Esophagus mucosa (tissue), 1 donor: ENCODE measurements at places on chromosomes 11 and 22. TPM values are rescaled to one million over a fixed set of nuclear protein-coding genes. Genes with fewer than 3 reads are reported as not detected.

Gene OR8D1
- not detected for total RNA-seq

Gene EEF1G
- total RNA-seq: 1,515 TPM

Gene FXYD6
- total RNA-seq: 1.6 TPM

Gene ETS1
- 7.8 TPM for total RNA-seq

Gene CLTCL1
- total RNA-seq: 6.8 TPM

Gene IGLL1
- not detected for total RNA-seq

Gene OR10A2
- not detected for total RNA-seq

Gene SRSF8
- total RNA-seq: 30.4 TPM

Gene FDX1
- 9.7 TPM for total RNA-seq

Gene CHCHD10
- total RNA-seq: 124 TPM

Gene OR5I1
- not detected for total RNA-seq

Gene BTG4
- not detected for total RNA-seq

Gene TEX12
- total RNA-seq: 0.16 TPM

Gene TNNT3
- total RNA-seq: 0.40 TPM

Gene BBOX1
- total RNA-seq: 13.7 TPM

Gene TYR
- total RNA-seq: not detected

Gene SCARF2
- 0.48 TPM for total RNA-seq

Gene SHANK3
- total RNA-seq: 5.9 TPM

Gene BLID
- 0.56 TPM for total RNA-seq
